ENCODE measurements at places on chromosomes 3 and 15. TPM values are rescaled to one million over a fixed set of nuclear protein-coding genes. Genes with fewer than 3 reads are reported as not detected.

Gene CP
- polyA plus RNA-seq: not detected

Gene MRPL46
- 51.2 TPM for polyA plus RNA-seq

Gene KLHL6
- 9.1 TPM for polyA plus RNA-seq

Gene ITGA11
- polyA plus RNA-seq: not detected

Gene ST8SIA2
- not detected for polyA plus RNA-seq

Gene CSPG4
- polyA plus RNA-seq: not detected

Gene IMPG2
- not detected for polyA plus RNA-seq

Gene PLSCR2
- not detected for polyA plus RNA-seq

Gene ASB14
- polyA plus RNA-seq: 0.24 TPM

Gene NANOGP8
- not detected for polyA plus RNA-seq

Gene DUOX1
- polyA plus RNA-seq: 1.2 TPM

Gene GABRR3
- polyA plus RNA-seq: not detected

Gene RUBCN
- polyA plus RNA-seq: 26.6 TPM

Gene IL17RD
- polyA plus RNA-seq: not detected

Gene TMC3
- polyA plus RNA-seq: not detected

DNA sequence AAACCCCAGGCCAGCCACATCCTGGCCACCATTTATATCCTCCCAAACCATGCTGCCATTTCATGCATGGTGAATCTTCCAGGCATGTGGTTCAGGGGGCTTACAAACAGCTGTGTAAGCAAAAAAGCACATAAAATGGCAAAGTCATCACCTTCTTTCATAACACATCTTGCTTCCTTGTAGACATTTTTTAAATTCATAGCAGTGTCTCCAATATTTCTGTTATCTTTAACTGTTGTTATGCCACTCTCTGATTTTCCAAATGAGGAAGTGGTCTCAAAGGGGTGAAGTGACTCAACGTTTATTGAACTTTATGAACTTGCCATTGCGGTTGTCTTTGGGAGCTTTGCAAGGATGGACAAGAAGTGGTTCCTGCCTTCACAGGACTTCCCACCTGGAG, 264.4 kb downstream of the MEX3B start:
- DNase-seq: no peak

- no peak for DNase-seq
Observed at GRCh38 chr3:8183627-8184026, 318.0 kb upstream of the LMCD1 start.

GRCh38 chr3:194255252-194256039, 95.7 kb downstream of the CPN2 start:
- DNase-seq: peak; percentile 8

DNA sequence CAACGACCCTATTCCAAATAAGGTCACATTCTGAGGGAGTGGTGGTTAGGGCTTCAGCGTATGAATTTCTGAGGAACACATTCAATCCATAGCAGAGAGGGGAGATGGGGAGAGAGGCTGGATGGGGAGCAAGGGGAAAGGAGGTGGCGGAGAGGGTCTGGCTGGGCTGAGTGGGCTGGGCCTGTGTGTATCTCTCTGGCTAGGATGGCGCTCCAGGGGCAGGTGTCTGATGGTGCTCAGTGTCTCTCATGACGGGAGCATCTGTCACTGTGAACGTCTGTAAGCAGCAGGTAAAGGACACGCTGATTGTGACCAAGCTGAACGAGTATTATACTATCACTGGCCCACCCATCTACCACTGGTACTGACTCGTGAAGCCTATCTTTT, 159.6 kb downstream of the XXYLT1 start:
- no peak for DNase-seq

DNA sequence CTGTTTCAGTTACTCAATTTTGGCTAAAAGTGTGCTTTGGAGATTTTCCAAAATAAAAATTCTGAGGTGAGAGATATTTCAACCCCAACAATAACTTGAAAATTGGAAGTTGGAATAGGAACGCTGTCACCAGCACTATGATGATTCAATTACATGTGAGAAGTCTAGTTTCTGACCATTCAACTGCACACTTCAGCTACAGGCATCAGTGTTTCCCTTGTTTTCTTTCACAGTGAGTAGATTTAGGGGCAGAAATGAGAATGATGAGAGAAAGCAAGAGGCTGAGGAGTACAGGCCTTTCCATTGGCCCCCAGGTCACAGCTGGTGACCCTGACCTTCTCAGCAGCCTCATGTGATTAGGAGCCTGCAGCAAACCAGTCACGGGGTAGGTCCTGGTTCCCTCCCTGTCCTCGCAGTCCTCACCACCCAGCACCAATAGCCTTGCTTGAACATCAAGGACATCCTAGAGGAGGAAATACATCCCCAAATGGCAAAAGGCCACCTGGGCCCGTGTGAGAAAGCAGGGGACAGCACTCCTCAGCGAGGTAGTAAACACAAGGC, 10.0 kb upstream of the FILIP1L start:
- DNase-seq: no peak

GRCh38 chr15:83651541-83651940, 2.4 kb upstream of the ADAMTSL3 start:
- DNase-seq: no peak

GRCh38 chr3:144164352-144164751, 192.7 kb downstream of the DIPK2A start:
- DNase-seq: no peak

DNA sequence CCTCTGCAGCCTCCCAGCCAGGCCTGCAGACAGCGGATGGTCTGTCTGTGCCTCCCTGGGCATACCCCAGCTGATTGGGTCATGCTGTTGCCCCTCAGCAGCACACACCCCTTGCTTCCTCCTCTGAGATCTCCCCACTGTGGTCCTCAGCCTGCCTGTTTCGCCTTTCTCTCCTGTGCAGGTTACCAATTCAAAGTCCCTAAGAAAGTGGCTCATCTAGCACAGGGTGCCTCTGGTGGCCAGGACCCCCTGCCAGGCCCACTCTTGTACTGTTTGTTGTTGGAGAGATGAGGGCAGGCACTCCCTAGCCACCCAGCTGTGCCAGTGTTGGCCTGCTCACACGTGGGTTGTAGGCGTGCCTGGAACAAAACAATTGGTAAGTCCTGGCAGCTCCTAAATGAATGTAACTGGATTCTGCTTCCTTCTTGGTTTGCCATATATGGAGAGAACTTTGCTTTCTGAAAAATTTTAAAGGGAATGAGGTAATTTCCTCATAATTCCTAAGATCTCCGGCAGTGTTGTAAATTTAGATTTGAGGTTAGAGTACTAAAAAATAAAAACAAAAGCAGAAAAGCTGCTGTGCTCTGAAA, 213.2 kb upstream of the IL12A start:
- no peak for DNase-seq

- no peak for DNase-seq
Observed at GRCh38 chr15:53978253-53978906, at the start of gene UNC13C. Gene UNC13C (plus strand): TSS chr15:53978441. CDS start chr15:54012904, 34,463 bp downstream.

GRCh38 chr3:138456961-138457862, 22.8 kb downstream of the ESYT3 start:
- DNase-seq: no peak

- no peak for DNase-seq
Observed at GRCh38 chr3:159711560-159712333, 276.9 kb upstream of the IL12A start.

DNA sequence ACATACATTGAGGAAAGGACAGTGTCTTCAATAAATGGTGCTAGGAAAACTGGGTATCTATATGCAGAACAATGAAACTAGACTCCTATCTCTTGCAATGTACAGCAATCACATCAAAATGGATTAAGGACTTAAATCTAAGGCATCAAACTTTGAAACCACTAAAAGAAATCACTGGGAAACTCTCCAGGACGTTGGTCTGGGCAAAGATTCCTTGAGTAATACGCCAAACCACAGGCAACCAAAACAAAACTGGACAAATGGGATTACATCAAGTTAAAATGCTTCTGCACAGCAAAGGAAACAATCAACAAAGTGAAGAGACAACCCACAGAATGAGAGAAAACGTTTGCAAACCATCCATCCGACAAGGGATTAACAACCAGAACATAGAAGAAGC, 14.5 kb downstream of the LAMP3 start:
- DNase-seq: no peak

DNA sequence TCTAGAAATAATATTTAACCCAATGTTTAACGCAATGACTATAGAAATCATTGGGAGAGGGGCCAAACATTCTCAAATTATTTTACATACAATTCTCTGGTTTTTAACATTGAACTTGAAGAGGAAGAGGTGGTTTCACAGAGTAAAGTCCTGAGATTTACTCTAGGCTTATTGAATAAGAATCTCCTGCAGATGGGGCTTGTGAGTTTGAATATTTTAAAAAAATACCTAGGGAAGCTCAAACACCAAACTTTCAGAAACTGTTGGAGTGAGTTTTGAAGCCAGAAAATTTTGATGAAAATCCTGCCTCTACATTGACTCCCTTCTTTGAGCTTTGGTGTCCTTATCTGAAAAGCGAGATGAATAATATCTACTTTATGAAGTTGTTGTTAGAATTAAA, 906.6 kb downstream of the TUSC7 start:
- DNase-seq: no peak

GRCh38 chr3:59072681-59073080, 22.9 kb upstream of the CFAP20DC start:
- DNase-seq: no peak

DNA sequence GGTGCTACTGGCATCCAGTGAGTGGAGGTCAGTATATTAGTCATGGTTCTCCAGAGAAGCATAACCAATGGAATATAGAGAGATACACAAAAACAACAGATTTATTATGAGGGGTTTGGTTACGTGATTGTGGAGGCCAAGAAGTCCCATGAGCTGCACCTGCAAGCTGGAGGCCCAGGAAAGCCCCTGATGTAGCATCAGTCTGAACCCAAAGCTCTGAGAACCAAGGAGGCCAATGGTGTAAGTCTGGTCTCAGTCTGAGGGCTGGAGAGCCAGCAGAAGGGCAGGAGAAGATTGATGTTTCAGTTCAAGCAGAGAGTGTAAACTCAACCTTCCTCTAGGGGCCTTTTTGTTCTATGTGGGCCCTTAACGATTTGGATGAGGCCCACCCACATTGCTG, 144.1 kb downstream of the KLF13 start:
- no peak for DNase-seq

DNA sequence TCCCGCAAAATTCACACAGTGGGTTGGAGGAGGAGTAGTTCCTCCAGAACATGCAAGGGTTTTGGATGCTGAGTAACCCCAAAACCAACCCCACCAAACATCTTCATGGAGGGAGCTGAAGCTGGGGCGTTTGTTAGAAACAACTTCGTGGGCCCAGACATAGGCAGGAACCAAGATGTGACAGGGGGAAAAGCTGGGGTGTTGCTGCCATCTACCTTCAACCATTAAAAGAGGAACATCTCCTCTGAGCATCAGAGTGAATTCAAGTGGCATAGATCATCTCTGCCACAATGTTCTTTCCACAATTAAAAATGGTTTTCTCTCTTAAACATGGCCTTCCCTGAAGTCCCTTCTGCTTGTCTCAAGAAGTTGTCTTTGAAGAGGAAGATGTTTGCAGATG, 20.5 kb downstream of the SIDT1 start:
- no peak for DNase-seq

- no peak for DNase-seq
Observed at GRCh38 chr15:75921732-75922703, 18.3 kb downstream of the FBXO22 start.

GRCh38 chr15:48939648-48940047, 24.1 kb downstream of the SHC4 start:
- DNase-seq: no peak

DNA sequence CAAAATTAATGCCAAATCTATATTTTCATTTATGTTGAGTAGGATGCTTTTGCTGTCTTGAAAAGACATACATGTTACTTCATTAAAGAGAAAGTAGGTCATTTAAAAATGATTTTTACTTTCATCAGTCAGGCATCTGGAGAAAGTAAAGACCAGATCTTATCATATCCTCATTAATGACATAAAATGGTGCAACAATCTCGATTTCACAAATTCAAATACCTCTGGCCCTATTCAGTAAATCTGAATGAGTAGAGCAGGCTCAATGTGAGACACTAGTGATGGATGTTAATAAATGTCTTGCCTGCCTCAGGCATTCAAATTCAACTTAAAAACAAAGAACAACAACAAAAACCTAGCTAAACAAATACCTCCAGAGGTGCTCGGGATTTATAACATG, 714.1 kb downstream of the NAALADL2 start:
- DNase-seq: no peak

DNA sequence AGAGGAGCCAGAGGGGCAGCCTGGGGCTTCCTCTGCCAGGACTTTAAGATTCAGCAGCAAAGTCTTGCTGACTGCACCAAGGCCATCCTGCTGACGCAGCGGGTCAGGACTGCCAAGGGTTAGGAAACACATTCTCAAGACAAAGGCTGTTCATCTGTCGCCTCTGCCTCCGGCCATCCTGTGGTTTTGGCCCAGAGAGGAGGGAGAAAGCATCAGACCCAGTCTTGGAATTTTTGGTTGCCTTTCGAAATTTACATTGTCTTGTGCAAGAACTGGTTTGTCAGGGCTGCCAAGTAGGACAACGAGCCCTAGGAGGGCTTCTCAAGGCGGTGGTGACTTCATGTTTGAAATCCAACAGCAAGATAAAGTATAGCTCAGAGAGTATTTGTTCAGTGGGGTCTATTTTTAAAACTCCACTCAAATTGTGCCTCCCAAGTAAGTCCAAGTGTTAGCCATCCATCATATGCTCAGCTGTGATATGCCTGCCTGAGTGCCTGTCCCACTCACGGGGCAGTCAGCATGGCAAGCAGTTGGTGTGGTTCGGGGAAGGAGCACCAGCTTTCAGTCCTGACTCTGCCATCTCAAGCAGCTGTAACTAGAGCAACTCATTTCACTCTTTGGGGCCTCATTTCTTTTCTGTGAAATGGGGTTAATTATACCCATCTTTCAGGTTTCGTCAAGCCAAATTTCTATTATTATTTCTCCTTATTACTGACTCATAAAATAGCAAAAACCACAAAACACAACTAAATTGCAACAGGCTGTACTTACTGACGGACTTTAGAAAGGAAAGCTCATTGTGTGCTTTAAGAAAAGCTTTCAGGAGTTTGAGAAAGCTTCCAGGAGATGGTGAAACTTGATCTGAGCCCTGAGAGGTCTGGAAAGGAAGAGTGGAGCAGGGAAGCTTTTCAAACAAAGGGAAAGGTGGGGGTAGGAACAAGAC, 42.4 kb upstream of the RHO start:
- DNase-seq: no peak

GRCh38 chr3:195247863-195248189, 23.1 kb downstream of the XXYLT1 start:
- no peak for DNase-seq

DNA sequence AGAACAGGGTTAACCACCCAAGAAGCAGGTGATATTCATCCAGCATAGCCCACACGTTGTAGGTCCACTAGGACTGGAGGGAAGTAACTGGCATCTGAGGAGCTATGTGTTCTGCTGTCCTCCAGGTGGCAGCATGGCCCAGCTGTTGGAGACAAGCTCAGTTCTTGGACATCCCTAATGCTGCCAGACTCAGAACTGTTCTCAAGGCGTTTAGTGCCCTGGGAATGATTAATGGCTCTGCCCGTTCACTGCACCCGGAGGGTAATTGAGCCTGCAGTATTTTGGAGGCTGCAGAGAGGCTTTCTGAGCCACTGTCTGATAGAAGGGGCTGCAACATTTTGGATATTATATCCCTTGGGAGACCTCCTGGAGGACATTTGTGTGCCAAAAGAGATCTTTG, 521.3 kb upstream of the SEMA6D start:
- no peak for DNase-seq
